ENCODE measurements at places on chromosomes 2 and 18. TPM values are rescaled to one million over a fixed set of nuclear protein-coding genes. Genes with fewer than 3 reads are reported as not detected.

Gene PRSS56
- total RNA-seq = not detected

Gene GKN1
- total RNA-seq = not detected

Gene COLEC11
- total RNA-seq = 0.76 TPM

Gene MCM6
- 16.4 TPM for total RNA-seq

Gene CCDC121
- 1.3 TPM for total RNA-seq

Gene SERPINB12
- not detected for total RNA-seq

Gene IL36B
- total RNA-seq = not detected

Gene LYPD6
- 2.9 TPM for total RNA-seq

Gene CDK15
- total RNA-seq = 5.7 TPM

Gene DLX2
- total RNA-seq = 0.16 TPM

Gene SP5
- not detected for total RNA-seq

Gene IMP4
- total RNA-seq = 84.6 TPM

Measured in mesangial cell (primary cell).